ENCODE measurements at places on chromosomes 7 and 10. TPM values are rescaled to one million over a fixed set of nuclear protein-coding genes. Genes with fewer than 3 reads are reported as not detected.

DNA sequence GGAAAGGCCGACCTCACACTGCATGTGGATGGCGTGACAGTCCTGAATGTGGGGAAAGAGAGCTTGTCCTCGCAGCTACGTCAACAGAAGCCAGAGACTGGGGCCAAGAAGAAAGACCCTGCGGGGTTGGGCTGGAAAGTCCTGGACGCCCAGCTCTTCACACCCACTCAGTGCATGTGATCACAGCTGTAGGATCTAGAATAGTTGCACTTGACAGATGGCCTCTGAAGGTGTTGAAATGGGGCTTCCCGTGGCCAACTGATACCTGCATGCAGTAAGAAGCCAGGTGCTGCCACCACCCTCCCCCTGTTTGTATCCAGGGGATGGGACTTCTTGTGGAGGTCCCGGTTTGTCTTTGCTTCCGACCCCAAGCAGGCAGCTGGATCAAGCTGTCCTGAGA lies 34.1 kb upstream of the OCM2 start:
- no peak overlapping the region for H3K27ac ChIP-seq
- no peaks in the 10 kb centered on the region for H3K27me3 ChIP-seq
- no peak for DNase-seq
- H3K4me3 ChIP-seq, result no peak overlapping the region
- H3K4me1 ChIP-seq, result no peaks in the 10 kb centered on the region
- no peaks in the 10 kb centered on the region for H3K36me3 ChIP-seq

Gene BEND7
- polyA plus RNA-seq, result 33.8 TPM

Gene CALY
- 3.0 TPM for polyA plus RNA-seq

Gene SUN1
- 41.6 TPM for polyA plus RNA-seq

Gene DHX32
- polyA plus RNA-seq, result 32.0 TPM

DNA sequence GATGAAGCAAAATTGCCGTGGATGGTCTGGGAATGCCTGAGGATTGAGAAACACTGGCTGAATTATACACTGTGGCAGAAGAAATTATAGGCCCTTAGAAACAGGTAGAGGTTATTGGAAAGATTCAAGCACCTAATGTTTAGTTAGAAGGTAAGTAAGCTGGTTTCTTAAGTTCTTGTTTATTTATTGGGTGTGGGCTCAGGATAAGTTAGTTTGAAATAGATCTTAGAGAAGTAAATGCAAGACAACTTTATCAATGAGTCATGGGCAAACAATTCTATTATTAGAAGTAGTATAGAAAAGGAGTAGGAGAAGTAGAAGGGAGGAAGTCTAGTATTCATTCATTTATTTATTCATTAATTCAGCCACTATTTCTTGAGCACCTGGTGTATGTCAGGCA lies 96.5 kb downstream of the KAT6B start:
- DNase-seq, result peak; percentile 59
- peaks cover 14% of the 10 kb centered on the region for H3K4me1 ChIP-seq
- H3K36me3 ChIP-seq, result no peaks in the 10 kb centered on the region
- no peak overlapping the region for H3K4me3 ChIP-seq

DNA sequence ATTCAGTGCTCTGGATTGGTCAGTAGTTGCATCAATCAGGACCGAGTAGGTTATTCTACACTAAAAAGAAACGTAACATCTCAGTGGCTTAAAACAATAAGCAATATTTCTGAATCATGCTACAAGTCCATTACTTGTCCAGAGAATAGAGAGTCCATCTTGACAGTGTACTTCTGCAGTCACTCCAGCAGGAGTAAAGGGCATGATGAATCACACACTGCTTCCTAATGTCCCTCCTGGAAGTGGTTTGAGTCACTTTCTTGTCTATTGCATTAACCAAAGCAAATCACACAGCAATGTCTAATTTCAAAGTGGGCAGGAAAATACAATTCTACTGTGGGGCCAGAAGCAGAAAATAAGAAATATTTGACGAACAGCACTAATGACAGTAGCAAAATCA lies 124.8 kb downstream of the TSPAN12 start:
- no peaks in the 10 kb centered on the region for H3K4me1 ChIP-seq
- no peak overlapping the region for H3K27ac ChIP-seq
- H3K4me3 ChIP-seq, result no peak overlapping the region
- H3K27me3 ChIP-seq, result peaks cover 2% of the 10 kb centered on the region
- DNase-seq, result no peak
- no peaks in the 10 kb centered on the region for H3K36me3 ChIP-seq

Gene DHTKD1
- 12.1 TPM for polyA plus RNA-seq

- H3K4me1 ChIP-seq, result no peaks in the 10 kb centered on the region
- H3K4me3 ChIP-seq, result no peak overlapping the region
Observed at GRCh38 chr7:28239823-28240204, 59.2 kb upstream of the JAZF1 start.

- no peak overlapping the region for H3K27ac ChIP-seq
- no peak for DNase-seq
- H3K4me1 ChIP-seq, result no peaks in the 10 kb centered on the region
- no peaks in the 10 kb centered on the region for H3K36me3 ChIP-seq
- no peaks in the 10 kb centered on the region for H3K27me3 ChIP-seq
Observed at GRCh38 chr7:28383975-28384374, 28.3 kb upstream of the CREB5 start.

DNA sequence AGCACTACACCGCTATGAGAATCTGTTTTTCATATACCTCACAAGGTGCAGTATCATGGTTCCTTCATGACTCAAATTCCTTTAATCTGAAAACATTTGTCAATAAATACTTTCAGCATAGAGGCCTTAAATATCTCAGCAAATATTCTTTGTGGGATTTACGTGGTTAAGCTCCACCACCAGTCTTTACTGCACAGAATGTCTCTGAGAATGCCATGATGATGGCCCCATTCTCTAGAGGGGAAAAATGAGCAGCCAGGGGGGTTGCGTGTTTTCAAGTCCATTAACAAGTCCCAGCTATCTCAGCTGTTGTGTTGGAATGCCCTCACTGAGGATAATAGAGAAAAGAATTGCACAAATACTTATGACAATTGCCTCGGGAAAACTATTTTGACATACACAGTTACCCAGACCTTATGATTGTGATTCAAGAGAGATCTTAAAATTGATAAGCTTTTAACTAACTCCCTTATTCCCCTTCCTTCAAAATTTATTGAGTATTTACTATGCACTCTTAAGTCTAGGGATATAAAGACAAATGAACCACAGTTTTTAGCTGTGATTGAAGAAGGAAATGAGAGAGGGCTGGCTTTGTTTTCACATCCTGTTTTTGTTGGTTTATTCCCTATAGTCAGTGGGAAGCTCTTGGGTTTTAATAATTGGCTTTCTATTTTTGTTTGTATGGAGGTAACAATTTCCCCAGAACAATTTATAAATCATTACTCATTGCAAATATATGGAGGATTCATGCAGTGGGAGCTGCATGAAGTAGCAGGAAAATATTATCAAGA lies 176.5 kb upstream of the VWC2 start:
- no peaks in the 10 kb centered on the region for H3K4me1 ChIP-seq
- H3K36me3 ChIP-seq, result no peaks in the 10 kb centered on the region
- H3K27me3 ChIP-seq, result no peaks in the 10 kb centered on the region
- H3K27ac ChIP-seq, result no peak overlapping the region

GRCh38 chr10:131024259-131025131 lies 287.0 kb downstream of the TCERG1L start:
- DNase-seq, result no peak
- H3K27me3 ChIP-seq, result no peaks in the 10 kb centered on the region
- H3K36me3 ChIP-seq, result no peaks in the 10 kb centered on the region
- H3K4me1 ChIP-seq, result no peaks in the 10 kb centered on the region
- H3K27ac ChIP-seq, result no peak overlapping the region
- no peak overlapping the region for H3K4me3 ChIP-seq

Gene GRM8
- polyA plus RNA-seq, result 0.07 TPM

DNA sequence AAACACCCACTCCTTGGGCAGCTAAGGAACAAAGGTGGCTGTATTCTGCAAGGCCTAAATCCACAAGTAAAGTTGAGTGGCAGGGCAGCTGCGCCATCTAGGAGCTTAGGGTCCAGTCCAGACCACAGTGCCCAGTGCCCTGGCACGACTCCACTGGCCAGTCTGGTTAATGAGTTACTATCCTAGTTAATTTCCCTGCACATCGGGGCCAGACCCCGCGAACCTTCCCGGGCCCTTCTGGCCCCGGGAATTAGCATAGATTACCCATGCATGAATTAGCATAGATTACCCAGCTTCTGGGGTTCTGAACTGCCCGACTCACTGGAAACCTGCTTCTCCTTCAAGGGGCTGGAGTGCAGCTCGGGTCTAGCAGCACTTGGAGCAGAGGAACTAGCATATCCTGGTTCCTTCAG lies 3.2 kb upstream of the EMX2 start:
- H3K4me3 ChIP-seq, result no peak overlapping the region
- H3K27ac ChIP-seq, result no peak overlapping the region
- no peaks in the 10 kb centered on the region for H3K36me3 ChIP-seq
- H3K27me3 ChIP-seq, result peaks cover 75% of the 10 kb centered on the region
- no peak for DNase-seq

Gene DDX50
- polyA plus RNA-seq, result 25.3 TPM

GRCh38 chr7:30238721-30239441 lies 45.5 kb upstream of the ZNRF2 start:
- no peaks in the 10 kb centered on the region for H3K36me3 ChIP-seq
- no peak overlapping the region for H3K27ac ChIP-seq
- no peaks in the 10 kb centered on the region for H3K4me1 ChIP-seq
- H3K4me3 ChIP-seq, result no peak overlapping the region
- no peaks in the 10 kb centered on the region for H3K27me3 ChIP-seq
- peak; percentile 35 for DNase-seq

Gene RTKN2
- 6.2 TPM for polyA plus RNA-seq

- no peak overlapping the region for H3K27ac ChIP-seq
- H3K4me1 ChIP-seq, result no peaks in the 10 kb centered on the region
- no peaks in the 10 kb centered on the region for H3K27me3 ChIP-seq
- H3K4me3 ChIP-seq, result no peak overlapping the region
- H3K36me3 ChIP-seq, result no peaks in the 10 kb centered on the region
Observed at GRCh38 chr7:139317939-139318505, 23.1 kb upstream of the FMC1 start.

- no peak overlapping the region for H3K27ac ChIP-seq
- no peaks in the 10 kb centered on the region for H3K27me3 ChIP-seq
- peaks cover 11% of the 10 kb centered on the region for H3K4me1 ChIP-seq
- H3K36me3 ChIP-seq, result peaks cover 29% of the 10 kb centered on the region
- DNase-seq, result peak; percentile 82
Observed at GRCh38 chr7:100053215-100053614, 3.6 kb downstream of the ZSCAN21 start.

DNA sequence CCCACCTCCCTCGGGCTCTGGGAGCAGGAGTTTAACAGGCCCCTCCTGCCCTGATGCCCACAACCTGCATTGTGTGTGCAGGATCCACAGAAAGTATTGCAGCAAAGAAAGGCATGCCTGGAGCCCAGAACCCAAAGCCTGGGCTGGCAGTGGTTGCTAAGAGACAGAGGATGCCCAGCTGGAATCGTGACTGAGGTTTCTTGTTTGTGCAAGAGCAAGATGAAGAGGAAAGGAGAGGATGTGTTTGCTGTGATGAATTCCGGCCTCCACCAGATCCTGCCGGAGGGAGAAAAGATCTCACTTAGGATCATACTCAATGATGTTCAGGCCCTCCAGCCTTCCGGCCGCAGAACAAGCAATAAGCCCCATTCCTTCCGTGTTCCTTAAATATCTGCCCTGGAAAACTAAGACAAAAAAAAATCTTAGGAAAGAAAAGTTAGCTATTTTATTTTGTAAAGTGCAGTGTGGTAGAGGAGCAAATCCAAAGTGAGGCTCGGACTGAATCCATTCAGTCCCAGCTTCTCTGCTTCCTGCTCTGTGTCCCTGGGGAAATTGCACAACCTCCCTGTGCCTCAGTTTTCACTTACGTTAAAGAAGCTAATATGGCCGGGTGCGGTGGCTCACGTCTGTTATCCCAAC lies 57.1 kb downstream of the SLIT1 start:
- no peak overlapping the region for H3K27ac ChIP-seq
- no peaks in the 10 kb centered on the region for H3K4me1 ChIP-seq
- DNase-seq, result no peak
- H3K36me3 ChIP-seq, result no peaks in the 10 kb centered on the region
